ENCODE measurements at places on chromosomes 3 and 15.

- DNase-seq, result no peak
Measured at GRCh38 chr3:14418296-14419250, 16.2 kb downstream of the SLC6A6 start.

- DNase-seq, result no peak
Measured at GRCh38 chr3:179769411-179770247, 116.8 kb downstream of the USP13 start.

DNA sequence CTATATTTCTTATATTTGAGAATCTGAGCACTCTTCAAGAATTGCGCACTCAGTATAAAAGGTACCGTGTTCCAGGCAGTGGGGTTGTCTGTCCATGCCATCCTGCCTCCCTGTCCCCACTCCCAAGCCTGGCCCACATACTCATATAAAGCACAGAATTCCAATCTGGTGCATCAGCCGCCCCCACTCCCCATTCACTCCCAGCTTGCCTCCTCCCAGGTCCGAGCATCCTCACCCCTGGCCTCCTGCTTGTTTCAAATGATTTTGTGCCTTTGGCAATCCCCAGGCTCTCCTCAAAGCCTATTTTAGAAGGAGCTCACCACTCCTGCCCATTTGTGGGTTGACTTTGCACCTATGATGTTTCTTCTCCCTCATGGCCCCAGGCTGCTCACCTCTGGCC lies 22.2 kb upstream of the IGF1R start:
- no peak for DNase-seq

DNA sequence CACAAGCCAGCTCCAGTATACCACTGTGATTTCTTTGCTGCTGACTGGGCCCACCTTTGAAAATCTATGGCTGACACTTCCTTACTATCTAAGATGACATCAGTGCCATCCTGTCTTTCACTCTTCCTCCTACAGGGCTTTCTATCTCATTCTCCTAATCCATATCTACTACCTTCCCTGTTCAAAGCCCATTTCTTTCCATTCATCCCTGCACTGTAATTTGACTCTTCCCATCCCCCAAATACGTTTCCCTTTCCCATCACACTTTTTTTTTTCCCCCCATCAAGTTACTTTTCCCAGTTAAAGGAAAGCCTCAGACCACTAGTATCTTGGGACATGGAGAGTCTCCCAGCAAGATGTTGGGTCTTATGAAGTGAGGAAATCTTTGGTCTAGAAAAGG lies 136.7 kb downstream of the AKAP13 start:
- DNase-seq, result no peak

- no peak for DNase-seq
Measured at GRCh38 chr3:28215407-28215806, 26.0 kb upstream of the CMC1 start.

- DNase-seq, result no peak
Measured at GRCh38 chr3:152126260-152126659, 142.5 kb upstream of the MBNL1 start.

GRCh38 chr3:127113571-127113891 lies 79.4 kb upstream of the PRR23E start:
- no peak for DNase-seq

All from T-helper 9 cell (primary cell).